Endothelial cell (in vitro differentiated cells): ENCODE measurements at places on chromosomes 2 and 18.
A peak's percentile ranks its signal among the peaks of the same experiment; 100 is the strongest.

DNA sequence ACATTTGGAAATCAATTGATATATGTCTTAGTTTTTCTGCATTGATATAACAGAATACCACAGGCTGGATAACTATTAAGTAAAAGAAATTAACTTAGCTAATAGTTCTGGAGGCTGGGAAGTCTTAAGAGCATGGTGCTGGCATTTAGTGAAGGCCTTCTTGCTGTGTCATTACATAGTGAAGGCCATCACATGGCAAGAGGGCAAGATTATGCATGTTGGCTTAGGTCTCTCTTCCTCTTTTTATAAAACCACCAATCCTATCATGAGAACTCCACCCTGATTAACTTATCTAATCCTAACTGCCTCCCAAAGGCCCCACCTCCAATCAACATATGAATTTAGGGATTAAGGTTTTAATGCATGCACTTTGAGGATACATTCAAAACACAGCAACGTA lies 225.5 kb upstream of the VRK2 start:
- DNase-seq, result no peak

DNA sequence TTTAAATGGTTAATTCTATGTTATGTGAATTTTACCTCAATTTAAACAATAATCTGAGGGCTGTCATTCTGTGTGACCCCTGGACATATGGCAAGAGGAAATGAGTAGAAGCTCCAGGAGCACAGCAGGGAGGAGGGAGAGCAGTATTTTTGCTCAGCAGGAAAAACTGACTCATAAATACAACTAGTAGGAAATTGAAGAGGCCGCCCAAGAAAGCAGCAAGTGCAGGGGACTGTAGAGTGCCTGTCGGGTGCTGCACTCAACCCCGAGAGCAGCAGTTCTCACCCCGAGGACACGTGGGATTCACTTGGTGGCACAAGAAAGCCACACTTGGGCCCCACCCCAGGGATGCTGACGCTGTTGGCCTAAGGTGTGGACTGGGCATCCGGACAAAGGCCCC lies 60.8 kb downstream of the NPAS2 start:
- DNase-seq, result no peak

GRCh38 chr18:62357079-62357719 lies 32.1 kb downstream of the TNFRSF11A start:
- DNase-seq, result no peak

- no peak for DNase-seq
Measured at GRCh38 chr2:60759654-60760053, 3.6 kb downstream of the PAPOLG start.

- no peak for DNase-seq
Measured at GRCh38 chr2:70360661-70361270, 58.9 kb upstream of the FAM136A start.

GRCh38 chr2:173193925-173194324 lies 118.3 kb downstream of the MAP3K20 start:
- DNase-seq, result no peak

- DNase-seq, result no peak
Measured at GRCh38 chr18:56444201-56444600, 194.2 kb downstream of the TXNL1 start.

DNA sequence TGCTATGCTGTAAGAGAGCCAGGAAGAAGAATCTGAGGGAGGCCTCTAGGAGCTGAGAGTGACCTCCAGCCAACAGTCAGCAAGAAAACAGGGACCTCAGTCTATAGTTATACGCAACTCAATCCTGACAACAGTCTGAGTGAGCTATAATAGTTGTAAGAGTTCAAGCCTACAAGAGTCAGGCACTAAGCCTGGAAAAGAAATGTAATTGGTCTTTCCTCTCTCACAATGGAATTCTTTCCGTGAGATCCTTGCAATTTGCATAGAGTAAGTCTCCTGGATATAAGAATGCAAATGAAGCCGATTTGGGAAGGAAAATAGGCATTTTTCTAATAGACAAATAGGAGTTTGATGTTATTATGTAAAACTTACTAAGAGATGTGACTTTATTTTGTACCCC lies 1332.6 kb upstream of the CELF4 start:
- DNase-seq, result no peak

GRCh38 chr2:154713675-154714074 lies 15.2 kb downstream of the KCNJ3 start:
- no peak for DNase-seq

DNA sequence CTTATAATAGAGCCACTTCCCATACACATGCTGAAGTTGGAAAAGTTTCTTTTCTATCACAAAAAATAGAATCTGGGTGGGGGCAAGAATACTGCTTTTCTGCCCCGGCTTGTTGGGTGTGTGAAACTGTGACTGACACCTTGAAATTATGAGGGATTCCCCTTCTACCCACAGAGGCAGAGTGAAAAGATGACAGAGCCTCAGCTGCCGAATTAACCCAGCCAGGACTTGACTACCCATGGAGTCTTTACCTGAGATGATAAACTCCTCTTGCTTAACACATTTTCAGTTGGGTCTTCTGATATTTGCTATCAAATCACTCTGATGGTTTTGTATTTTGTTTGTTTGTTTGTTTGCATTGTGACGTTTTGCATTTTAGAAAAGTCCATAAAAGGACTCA lies 66.0 kb upstream of the PMAIP1 start:
- no peak for DNase-seq

DNA sequence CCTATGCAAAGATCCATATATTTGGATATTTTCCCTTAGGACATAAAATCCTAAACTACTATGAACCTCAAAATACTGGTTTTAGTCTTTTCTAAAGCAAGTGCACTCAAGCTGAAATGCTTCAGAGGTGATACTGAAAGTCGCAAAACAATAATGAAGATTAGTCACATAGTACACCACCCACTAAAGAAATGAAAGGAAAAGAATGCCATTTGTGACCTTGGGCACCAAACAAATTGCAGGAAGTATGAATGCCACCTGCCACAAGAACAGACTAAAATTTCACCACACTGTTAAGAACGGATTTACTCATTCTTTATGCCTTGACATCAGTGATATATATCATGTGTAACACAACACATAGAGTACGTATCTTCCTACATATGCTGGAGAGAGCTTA lies 161.5 kb downstream of the ZNF521 start:
- no peak for DNase-seq

GRCh38 chr2:53051157-53051556 lies 716.4 kb upstream of the CHAC2 start:
- DNase-seq, result no peak

DNA sequence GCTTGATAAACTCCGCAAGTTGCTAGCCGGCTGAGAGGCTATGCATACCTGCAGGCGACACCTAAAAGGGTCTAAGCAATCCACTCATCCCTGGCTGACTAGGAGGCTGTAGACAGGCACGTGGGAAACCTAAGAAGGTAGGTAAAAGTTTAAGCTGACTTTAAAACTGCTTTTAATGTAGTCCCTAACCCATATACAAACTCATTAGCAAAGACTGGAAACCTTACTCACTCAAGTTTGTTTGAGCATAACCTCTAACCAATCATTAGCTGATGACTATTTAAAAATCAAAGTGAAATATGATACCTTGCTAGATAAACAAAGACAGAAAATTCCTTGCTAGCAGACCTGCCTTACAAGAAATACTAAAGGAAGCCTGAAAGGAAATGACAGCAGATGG lies 106.4 kb downstream of the EXOC6B start:
- DNase-seq, result peak; percentile 11

DNA sequence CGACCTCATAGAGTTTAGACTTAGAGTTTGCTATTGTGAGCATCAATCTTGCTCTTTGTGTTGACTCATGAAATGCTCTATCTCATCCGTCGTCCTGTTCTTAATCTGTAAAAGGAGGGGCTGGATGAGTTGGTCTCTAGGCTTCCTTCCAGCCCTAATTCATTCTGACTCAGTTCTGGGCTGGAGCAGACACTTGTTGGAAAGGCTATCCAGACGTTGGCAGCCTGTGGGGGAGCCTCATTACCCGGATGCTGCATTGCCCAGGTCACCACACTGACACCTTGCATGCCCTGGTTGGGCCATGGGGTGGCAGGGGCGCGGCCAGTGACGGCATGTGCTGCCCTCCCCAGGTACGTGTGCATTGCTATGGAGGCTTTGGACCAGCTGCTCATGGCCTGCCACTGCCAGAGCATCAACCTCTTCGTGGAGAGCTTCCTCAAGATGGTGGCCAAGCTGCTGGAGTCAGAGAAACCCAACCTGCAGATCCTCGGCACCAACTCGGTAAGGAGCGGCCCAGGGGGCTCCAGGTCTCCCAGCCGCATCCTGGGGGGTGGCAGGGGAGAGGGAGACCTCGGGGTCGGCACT lies 61.5 kb downstream of the EFR3B start:
- DNase-seq, result no peak

DNA sequence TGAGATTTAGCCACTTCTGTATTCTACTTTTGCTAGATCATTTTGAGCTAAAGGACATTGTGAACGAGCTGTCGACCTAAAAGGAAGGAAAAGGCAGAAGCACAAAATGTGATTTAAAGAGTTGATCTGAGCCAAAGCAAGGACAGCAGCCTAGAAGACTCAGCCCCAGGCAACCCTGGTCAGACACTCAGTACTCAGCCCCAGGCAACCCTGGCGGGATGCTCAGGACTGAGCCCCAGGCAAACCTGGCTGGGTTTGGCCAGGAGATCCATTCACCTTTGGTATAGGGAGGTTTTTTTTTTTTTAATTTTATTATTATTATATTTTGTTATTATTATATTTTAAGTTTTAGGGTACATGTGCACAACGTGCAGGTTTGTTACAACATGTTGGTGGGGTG lies 34.3 kb upstream of the PXDN start:
- DNase-seq, result no peak

GRCh38 chr2:100976645-100977391 lies 25.3 kb upstream of the RPL31 start:
- DNase-seq, result no peak

- DNase-seq, result no peak
Measured at GRCh38 chr18:22493940-22494339, 76.2 kb upstream of the CTAGE1 start.

GRCh38 chr18:43919551-43919950 lies 642.3 kb upstream of the SYT4 start:
- no peak for DNase-seq

GRCh38 chr18:49933530-49934128 lies 120.3 kb upstream of the ACAA2 start:
- no peak for DNase-seq

GRCh38 chr2:240929364-240930095 lies 23.4 kb downstream of the CROCC2 start:
- no peak for DNase-seq

DNA sequence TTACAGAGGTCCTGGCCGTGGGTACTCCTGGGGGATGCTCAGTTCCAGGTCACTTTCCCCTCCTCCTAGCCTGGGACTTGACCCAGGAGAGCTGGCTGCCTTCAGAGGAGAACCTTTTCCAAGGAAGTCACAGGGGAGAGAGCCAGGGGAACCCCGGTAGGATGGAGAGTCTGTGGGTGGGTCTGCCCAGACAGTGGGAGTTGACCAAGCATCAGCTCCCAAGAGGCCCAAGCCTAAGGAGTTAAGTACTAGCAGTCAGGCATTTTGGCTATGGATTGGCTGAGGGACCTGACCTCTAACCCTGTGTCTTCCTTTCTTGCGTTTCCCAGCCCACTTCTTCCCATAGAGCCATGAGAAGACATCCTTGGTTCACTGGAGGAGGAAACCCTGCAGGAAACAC lies 48.8 kb upstream of the PLB1 start:
- DNase-seq, result no peak

GRCh38 chr2:118661179-118661578 lies 186.3 kb downstream of the EN1 start:
- DNase-seq, result no peak

- DNase-seq, result no peak
Measured at GRCh38 chr2:189372688-189373257, 68.5 kb upstream of the WDR75 start.

- DNase-seq, result peak; percentile 31
Measured at GRCh38 chr2:119230219-119231185, 6.9 kb downstream of the STEAP3 start.

DNA sequence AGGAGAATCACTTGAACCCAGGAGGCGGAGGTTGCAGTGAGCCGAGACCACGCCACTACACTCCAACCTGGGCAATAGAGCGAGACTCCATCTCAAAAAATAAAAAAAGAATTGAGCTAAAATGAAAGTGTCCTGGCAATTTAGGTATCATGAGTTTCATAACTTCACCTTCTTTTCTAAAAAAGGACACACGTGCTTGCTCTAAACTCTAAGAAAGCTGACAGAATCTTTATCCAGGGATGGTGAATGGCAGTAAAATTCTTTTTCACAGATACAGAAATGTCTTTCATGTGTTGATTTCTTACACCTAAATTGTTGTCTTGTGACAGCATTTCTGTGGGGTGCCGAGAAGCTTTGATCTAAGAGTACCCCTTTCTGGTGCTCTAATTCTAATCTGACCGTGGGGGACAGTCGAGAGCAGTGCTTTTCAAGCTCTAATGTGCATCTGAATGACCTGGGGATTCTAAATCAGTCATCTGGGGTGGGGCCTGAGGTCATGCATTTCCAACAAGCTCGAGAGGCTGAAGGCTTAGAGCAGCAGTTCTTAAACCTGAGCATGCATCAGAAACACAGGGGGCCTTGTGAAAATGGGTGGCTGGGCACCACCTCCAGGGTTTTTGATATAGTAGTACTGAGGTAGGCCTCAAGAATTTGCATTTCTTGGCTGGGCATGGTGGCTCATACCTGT lies 42.1 kb upstream of the REL start:
- DNase-seq, result no peak

DNA sequence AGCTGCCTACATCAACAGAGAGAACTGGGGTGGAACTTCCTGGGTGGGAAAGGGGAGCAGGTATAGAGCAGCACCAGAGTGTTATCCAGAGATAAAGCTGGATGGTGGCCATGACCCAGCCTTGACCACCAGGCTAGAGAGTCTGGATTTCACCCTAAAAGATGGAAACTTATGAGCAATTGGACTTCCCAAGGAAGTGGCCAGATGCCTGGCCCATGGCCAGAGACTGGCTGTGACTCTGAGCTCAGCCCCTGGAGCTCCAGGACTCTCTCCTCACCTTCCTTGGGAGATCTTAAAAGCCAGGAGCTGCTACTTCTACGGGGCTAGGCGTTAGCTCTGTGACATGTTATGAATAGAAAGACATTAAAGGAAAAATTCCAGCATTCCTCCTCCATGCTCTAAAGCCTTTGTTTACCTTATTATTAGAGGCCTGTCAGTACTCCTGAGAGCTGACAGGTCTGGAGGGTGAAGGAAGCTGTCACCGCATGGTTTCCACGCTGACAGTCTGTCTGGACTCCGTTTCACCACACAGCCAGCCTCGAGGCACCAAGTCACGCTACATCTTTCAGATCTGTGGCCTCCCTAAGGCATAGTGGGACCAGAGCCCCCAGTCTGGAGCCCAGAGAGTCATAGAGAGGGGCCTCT lies 260.0 kb upstream of the SIX2 start:
- DNase-seq, result no peak

DNA sequence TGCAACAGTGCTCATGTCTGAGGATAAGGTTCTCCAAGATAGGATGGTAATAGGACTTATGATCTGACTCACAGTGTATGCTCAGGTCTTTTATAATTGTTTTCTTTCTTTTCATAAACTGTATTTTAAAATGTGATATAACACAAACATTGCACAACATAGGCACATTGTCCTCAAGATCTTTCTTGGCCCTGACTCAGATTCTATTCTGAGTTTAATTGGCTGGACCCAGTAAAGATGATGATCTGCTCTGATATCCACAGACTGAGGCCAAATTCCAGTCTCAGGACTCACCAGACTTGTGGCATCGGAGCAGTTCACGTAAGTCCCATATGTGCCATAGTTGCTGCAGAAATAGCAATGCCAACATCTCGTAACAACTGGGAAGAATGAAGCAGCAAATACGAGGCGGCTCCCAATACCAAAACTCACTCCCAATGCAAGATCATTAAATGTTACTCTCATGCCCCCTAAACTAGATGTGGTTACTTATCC lies 448.9 kb upstream of the SLC14A2 start:
- DNase-seq, result no peak
